ENCODE measurements at places on chromosomes 4 and X.

GRCh38 chr4:11165052-11165451 is 263.6 kb downstream of the HS3ST1 start:
- no peak overlapping the region for H3K27ac ChIP-seq
- no peaks in the 10 kb centered on the region for H3K4me1 ChIP-seq
- H3K27me3 ChIP-seq = no peaks in the 10 kb centered on the region
- no peak for DNase-seq

GRCh38 chrX:38578167-38578566 is 16.8 kb downstream of the TSPAN7 start:
- H3K4me3 ChIP-seq = no peak overlapping the region
- no peaks in the 10 kb centered on the region for H3K27me3 ChIP-seq
- H3K27ac ChIP-seq = no peak overlapping the region
- DNase-seq = no peak
- no peaks in the 10 kb centered on the region for H3K4me1 ChIP-seq
- H3K36me3 ChIP-seq = no peaks in the 10 kb centered on the region

DNA sequence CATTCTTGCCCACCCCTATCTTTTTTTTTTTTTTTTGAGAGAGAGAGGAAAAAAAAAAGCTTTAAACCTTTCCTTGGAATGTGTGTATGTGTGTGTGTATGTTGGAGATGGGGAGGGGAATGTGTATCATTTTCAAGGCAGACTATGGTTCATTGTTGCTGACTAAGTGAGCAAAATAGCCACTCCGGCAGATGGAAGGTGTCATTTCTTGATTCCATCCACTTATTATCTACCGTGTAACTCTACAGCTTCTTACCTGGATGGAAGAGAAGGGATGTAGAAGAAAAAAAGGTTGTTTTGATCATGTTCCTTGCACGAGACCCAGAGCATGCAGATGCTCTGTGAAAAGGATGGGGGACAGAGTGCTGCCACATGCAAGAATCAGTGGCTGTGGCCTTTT is 5.9 kb upstream of the GK2 start:
- H3K27ac ChIP-seq = no peak overlapping the region
- no peaks in the 10 kb centered on the region for H3K36me3 ChIP-seq
- H3K27me3 ChIP-seq = no peaks in the 10 kb centered on the region

GRCh38 chrX:74119016-74119910 is 184.7 kb upstream of the ZCCHC13 start:
- H3K36me3 ChIP-seq = no peaks in the 10 kb centered on the region
- no peak overlapping the region for H3K4me3 ChIP-seq
- no peak for DNase-seq
- H3K27me3 ChIP-seq = no peaks in the 10 kb centered on the region

- DNase-seq = no peak
- H3K4me1 ChIP-seq = no peaks in the 10 kb centered on the region
- no peak overlapping the region for H3K4me3 ChIP-seq
- no peaks in the 10 kb centered on the region for H3K27me3 ChIP-seq
- H3K27ac ChIP-seq = no peak overlapping the region
- no peaks in the 10 kb centered on the region for H3K36me3 ChIP-seq
These were observed 14.1 kb downstream of the RNF212 start for GRCh38 chr4:1099270-1099669.

GRCh38 chr4:174037049-174037448 is 246.4 kb downstream of the FBXO8 start:
- no peak for DNase-seq
- no peak overlapping the region for H3K4me3 ChIP-seq
- H3K36me3 ChIP-seq = no peaks in the 10 kb centered on the region
- H3K4me1 ChIP-seq = no peaks in the 10 kb centered on the region
- no peak overlapping the region for H3K27ac ChIP-seq

DNA sequence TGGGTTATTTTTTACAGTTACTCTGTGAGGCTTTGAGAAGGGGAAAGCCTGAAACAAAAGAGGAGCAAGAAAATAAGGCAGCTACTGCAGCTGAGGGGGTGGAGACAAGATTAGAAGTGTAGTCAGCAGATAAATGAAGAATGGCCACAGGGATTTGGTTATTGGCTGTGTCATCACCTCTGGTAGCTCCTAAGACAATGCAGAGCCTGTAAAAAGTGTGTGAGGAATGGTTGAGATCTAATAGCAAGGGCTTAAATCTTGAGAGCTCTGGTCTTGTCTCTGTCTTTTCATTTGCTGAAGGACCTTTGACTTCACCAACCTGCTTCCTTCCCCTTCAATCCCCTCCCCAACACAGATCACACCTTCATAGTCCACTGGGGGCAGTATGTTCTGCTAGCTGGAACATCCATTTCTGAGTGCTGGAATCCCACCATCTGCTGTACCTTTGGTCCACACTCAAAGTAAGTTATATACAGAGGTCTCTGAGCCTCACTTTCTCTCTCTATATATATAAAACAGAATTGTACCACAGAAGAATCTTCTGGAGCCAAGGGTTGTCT is 213.7 kb upstream of the ZIC3 start:
- no peaks in the 10 kb centered on the region for H3K27me3 ChIP-seq
- no peak overlapping the region for H3K27ac ChIP-seq
- H3K36me3 ChIP-seq = no peaks in the 10 kb centered on the region
- H3K4me1 ChIP-seq = no peaks in the 10 kb centered on the region

- DNase-seq = no peak
- no peak overlapping the region for H3K4me3 ChIP-seq
- no peaks in the 10 kb centered on the region for H3K36me3 ChIP-seq
- H3K4me1 ChIP-seq = no peaks in the 10 kb centered on the region
These were observed 44.9 kb upstream of the DDX3X start for GRCh38 chrX:41289095-41289494.

GRCh38 chr4:168101026-168101425 is 8.7 kb downstream of the ANXA10 start:
- no peak overlapping the region for H3K27ac ChIP-seq
- H3K4me1 ChIP-seq = no peaks in the 10 kb centered on the region
- H3K4me3 ChIP-seq = no peak overlapping the region
- no peaks in the 10 kb centered on the region for H3K36me3 ChIP-seq
- no peaks in the 10 kb centered on the region for H3K27me3 ChIP-seq

GRCh38 chrX:10859353-10859752 is 239.0 kb upstream of the MID1 start:
- H3K27ac ChIP-seq = no peak overlapping the region
- H3K4me3 ChIP-seq = no peak overlapping the region
- DNase-seq = no peak
- H3K36me3 ChIP-seq = no peaks in the 10 kb centered on the region

- no peak for DNase-seq
- no peak overlapping the region for H3K27ac ChIP-seq
- H3K36me3 ChIP-seq = no peaks in the 10 kb centered on the region
- no peaks in the 10 kb centered on the region for H3K4me1 ChIP-seq
- H3K4me3 ChIP-seq = no peak overlapping the region
- H3K27me3 ChIP-seq = peaks cover 25% of the 10 kb centered on the region
These were observed 17.5 kb downstream of the FHIP1A start for GRCh38 chr4:151426513-151426912.

DNA sequence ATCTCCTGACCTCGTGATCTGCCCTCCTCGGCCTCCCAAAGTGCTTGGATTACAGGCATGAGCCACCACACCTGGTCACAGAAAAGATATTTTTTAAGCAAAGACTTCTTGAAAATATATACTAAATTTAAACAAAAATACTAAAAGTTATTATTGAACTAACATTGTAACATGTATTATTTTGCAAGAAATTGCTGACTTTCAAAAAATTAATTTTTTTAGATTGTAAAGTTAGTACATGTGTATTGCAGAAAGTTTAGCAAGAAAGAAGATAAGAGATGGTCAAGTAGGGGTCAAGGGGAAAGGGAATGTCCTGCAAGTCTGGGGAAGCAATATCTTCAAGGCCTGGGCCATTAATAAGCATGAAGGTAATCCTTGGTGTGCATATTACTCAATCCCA is 54.3 kb upstream of the HPGDS start:
- peaks cover 5% of the 10 kb centered on the region for H3K27me3 ChIP-seq
- no peaks in the 10 kb centered on the region for H3K36me3 ChIP-seq
- no peak overlapping the region for H3K27ac ChIP-seq
- H3K4me3 ChIP-seq = no peak overlapping the region
- no peak for DNase-seq
- H3K4me1 ChIP-seq = no peaks in the 10 kb centered on the region

- DNase-seq = no peak
- no peak overlapping the region for H3K4me3 ChIP-seq
These were observed 711.3 kb upstream of the AMOT start for GRCh38 chrX:113551919-113552318.

DNA sequence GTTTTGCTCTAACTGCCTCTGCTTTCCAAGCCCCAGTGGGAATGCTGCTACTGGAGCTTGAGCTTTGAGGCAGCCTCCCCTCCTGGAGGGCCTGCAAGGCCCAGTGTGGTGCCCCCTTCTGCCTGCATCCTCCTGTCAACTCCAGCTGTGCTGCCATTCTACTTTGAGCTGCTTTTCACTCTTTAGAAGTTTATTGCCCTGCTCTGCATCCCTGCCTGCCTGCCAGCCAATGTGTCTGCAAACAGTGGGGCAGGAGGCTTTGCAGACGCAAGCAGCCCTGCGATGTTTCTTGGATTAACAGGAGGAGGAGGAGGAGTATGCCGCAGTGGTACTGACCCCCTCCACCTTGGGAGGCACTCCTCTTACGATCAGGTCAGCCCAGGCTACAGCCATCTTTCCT is 16.4 kb downstream of the TMEM31 start:
- H3K4me3 ChIP-seq = no peak overlapping the region
- H3K27me3 ChIP-seq = peaks cover 4% of the 10 kb centered on the region
- no peaks in the 10 kb centered on the region for H3K36me3 ChIP-seq
- DNase-seq = no peak
- H3K4me1 ChIP-seq = peaks cover 4% of the 10 kb centered on the region

DNA sequence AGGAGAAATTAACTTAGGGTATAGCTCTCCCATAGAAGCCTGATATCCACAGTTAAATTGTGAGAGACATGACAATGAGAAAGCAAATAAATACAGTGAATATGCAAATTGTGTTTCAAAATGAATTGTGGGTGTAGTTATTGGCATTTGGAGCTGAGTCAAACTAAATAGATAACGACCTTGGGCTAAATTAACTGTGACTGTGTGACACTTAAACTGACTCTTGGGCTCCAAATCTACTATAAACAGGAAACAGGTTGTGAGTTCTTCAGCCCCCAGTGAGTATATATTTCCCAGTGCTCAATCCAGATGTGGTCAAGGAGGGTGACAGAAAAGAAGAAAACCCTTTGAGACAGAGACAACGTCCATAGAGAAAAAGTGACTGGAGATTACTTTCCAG is 11.3 kb upstream of the MAGEA10 start:
- no peak for DNase-seq
- no peaks in the 10 kb centered on the region for H3K36me3 ChIP-seq
- no peak overlapping the region for H3K27ac ChIP-seq

GRCh38 chr4:102606846-102607450 is 105.8 kb downstream of the NFKB1 start:
- no peak overlapping the region for H3K27ac ChIP-seq
- H3K36me3 ChIP-seq = peaks cover 87% of the 10 kb centered on the region
- H3K4me3 ChIP-seq = no peak overlapping the region
- no peak for DNase-seq
- peaks cover 9% of the 10 kb centered on the region for H3K4me1 ChIP-seq

DNA sequence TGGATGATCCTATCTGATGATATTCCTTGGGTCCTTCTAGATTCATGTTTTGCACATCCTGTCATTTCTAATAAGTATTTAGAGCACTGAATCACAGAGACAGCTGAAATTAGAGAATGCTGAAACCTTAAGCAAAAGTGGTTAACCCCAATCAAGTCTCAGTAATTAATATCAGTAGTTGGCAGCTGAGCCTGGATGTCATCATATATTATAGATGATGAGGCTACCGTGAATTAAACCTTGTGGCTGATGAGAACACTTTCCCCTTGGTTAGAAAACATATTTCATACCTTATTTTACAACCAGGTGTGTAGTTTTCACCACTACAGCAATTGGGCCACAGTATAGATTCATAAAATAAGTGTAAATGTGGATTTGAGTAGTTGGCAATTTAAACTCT is 499.0 kb downstream of the PDGFC start:
- no peaks in the 10 kb centered on the region for H3K36me3 ChIP-seq
- no peaks in the 10 kb centered on the region for H3K27me3 ChIP-seq
- H3K4me3 ChIP-seq = no peak overlapping the region
- no peaks in the 10 kb centered on the region for H3K4me1 ChIP-seq
- no peak overlapping the region for H3K27ac ChIP-seq

DNA sequence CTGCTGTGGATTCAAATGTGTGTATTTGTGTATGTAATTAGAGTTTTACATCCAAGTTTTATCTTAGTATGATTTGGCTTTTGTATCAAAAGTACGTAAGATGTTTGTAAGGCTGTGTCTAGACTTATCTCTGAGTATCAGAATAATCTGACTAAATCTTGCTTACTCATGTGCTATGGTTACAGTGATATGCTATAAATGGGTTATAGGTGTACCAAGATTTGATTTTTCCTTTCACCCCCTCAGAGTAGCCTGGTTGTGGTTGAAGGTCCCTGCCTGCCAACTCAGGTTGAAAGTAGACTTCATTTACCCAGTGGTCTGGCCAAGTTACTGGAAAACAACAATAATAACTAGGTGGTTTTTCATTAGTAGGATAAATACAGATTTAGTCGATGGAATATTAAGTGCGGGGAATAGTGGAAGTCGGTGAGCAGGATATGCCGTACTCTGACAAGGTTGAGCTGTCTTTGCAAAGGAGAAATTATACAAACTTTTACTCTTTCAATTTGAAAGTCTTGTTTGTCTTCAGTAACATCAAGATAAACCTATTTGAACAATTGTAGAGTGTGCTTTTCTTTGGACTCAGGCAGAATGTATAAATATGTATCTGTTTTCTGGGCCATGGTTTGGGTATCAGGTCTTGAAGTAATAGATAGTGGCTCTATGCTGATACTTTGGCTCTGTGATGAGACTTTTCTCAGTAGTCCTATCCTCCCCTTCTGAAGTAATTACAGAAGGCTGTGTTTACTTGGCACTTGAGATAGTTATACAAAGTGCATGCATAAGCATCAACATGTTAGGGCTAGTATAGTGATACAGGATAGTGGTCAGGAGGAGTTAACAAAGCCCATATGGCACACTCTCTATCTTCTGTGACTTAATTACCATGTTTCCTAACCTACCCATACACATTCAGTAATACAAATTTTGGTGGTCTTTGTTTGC is 23.7 kb downstream of the BMP2K start:
- H3K27ac ChIP-seq = peak overlapping the region; percentile 65
- peaks cover 29% of the 10 kb centered on the region for H3K36me3 ChIP-seq
- H3K27me3 ChIP-seq = no peaks in the 10 kb centered on the region
- H3K4me1 ChIP-seq = peaks cover 76% of the 10 kb centered on the region
- no peak for DNase-seq
- peak overlapping the region; percentile 17 for H3K4me3 ChIP-seq

- no peak overlapping the region for H3K27ac ChIP-seq
- peaks cover 4% of the 10 kb centered on the region for H3K27me3 ChIP-seq
- peaks cover 4% of the 10 kb centered on the region for H3K4me1 ChIP-seq
- no peaks in the 10 kb centered on the region for H3K36me3 ChIP-seq
These were observed 9.2 kb upstream of the ANXA3 start for GRCh38 chr4:78542373-78542772.

- H3K36me3 ChIP-seq = no peaks in the 10 kb centered on the region
- DNase-seq = no peak
- no peak overlapping the region for H3K27ac ChIP-seq
- no peaks in the 10 kb centered on the region for H3K27me3 ChIP-seq
- H3K4me1 ChIP-seq = no peaks in the 10 kb centered on the region
These were observed 47.9 kb downstream of the RGS12 start for GRCh38 chr4:3340700-3341083.

- no peak for DNase-seq
- H3K27ac ChIP-seq = no peak overlapping the region
- no peak overlapping the region for H3K4me3 ChIP-seq
- H3K4me1 ChIP-seq = peaks cover 25% of the 10 kb centered on the region
These were observed 6.6 kb downstream of the HCCS start for GRCh38 chrX:11117745-11118144.
